ENCODE measurements at places on chromosomes 5 and 9. TPM values are rescaled to one million over a fixed set of nuclear protein-coding genes. Genes with fewer than 3 reads are reported as not detected.

- no peak for DNase-seq
- H3K27me3 ChIP-seq = no peaks in the 10 kb centered on the region
- no peaks in the 10 kb centered on the region for H3K4me1 ChIP-seq
- H3K27ac ChIP-seq = no peak overlapping the region
- H3K36me3 ChIP-seq = no peaks in the 10 kb centered on the region
- no peak overlapping the region for H3K4me3 ChIP-seq
Measured at GRCh38 chr9:108273988-108274387, 581.8 kb downstream of the ACTL7B start.

GRCh38 chr9:136249877-136250559 is 4.4 kb upstream of the QSOX2 start:
- H3K27me3 ChIP-seq = no peaks in the 10 kb centered on the region
- no peak overlapping the region for H3K4me3 ChIP-seq
- H3K27ac ChIP-seq = no peak overlapping the region
- H3K4me1 ChIP-seq = peaks cover 20% of the 10 kb centered on the region

GRCh38 chr9:69243116-69243515 is 69.0 kb downstream of the TJP2 start:
- no peak overlapping the region for H3K27ac ChIP-seq
- H3K4me3 ChIP-seq = no peak overlapping the region
- H3K36me3 ChIP-seq = peaks cover 30% of the 10 kb centered on the region
- H3K4me1 ChIP-seq = no peaks in the 10 kb centered on the region
- DNase-seq = no peak

DNA sequence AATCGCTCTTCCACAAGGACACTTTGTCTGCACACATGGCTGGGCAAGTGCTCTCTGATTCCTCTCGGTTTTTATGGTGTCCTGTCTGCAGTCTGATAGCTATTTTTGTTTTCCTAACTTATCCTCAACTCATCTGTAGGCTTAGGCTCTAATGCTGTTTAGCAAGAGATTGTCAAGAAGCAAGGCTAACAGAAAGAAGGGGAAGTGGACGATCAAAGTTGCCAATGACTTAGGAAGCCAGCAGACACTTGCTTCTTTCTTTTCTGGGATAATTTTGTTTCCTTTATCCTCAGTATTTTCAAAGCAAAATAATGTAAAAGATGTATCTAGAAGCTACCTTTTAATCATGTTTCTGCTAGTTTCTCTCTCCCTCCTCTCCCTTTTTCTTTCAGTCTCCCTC is 130.7 kb downstream of the PRKACG start:
- no peak overlapping the region for H3K4me3 ChIP-seq
- H3K27ac ChIP-seq = no peak overlapping the region

DNA sequence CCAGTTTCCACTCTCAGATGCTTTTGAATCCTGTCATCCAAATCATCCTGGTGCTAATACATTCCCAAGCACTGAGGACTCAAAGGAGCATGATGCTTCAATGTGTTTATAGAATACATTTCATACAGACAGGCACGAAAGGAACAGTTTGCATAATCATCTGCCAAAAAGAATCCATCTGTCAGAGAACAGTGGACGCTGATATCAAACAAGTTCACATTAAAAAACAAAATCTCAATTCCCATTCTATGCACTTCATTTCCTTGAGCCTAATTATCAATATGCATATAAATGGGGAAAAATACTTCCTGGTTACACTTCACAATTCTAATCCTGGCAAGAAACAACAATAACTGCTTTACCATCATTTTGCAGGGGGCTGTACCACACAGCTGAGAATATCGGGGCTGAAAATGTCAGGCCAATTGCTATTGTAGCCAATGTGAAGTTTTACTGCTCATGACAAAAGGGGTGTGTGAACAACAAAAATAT is 125.5 kb upstream of the FAM174A start:
- H3K36me3 ChIP-seq = no peaks in the 10 kb centered on the region
- H3K27ac ChIP-seq = no peak overlapping the region
- DNase-seq = no peak

DNA sequence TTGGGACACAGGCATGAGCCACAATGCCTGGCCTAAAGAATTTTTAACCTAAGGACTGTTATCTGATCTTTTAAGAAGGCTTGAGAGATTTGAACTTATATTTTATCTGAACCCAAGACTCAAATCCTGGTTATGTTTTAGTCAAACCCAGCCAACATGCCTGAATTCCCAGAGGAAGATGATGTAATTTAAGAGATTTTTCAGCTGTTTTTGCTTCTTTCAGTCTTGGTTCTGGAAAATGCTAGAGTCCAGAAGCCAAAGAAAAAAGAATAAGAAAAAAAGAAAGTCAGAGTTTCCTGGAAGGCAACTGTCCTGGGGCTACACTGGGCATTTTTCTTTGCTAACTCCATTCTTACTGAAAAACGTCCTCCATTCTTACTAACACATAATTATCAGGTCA is 85.8 kb downstream of the SNX18 start:
- H3K27ac ChIP-seq = no peak overlapping the region
- no peak overlapping the region for H3K4me3 ChIP-seq
- no peaks in the 10 kb centered on the region for H3K4me1 ChIP-seq
- DNase-seq = no peak
- no peaks in the 10 kb centered on the region for H3K27me3 ChIP-seq
- H3K36me3 ChIP-seq = no peaks in the 10 kb centered on the region

GRCh38 chr9:73597771-73598170 is 446.1 kb downstream of the ANXA1 start:
- no peaks in the 10 kb centered on the region for H3K27me3 ChIP-seq
- no peaks in the 10 kb centered on the region for H3K4me1 ChIP-seq
- H3K4me3 ChIP-seq = no peak overlapping the region

DNA sequence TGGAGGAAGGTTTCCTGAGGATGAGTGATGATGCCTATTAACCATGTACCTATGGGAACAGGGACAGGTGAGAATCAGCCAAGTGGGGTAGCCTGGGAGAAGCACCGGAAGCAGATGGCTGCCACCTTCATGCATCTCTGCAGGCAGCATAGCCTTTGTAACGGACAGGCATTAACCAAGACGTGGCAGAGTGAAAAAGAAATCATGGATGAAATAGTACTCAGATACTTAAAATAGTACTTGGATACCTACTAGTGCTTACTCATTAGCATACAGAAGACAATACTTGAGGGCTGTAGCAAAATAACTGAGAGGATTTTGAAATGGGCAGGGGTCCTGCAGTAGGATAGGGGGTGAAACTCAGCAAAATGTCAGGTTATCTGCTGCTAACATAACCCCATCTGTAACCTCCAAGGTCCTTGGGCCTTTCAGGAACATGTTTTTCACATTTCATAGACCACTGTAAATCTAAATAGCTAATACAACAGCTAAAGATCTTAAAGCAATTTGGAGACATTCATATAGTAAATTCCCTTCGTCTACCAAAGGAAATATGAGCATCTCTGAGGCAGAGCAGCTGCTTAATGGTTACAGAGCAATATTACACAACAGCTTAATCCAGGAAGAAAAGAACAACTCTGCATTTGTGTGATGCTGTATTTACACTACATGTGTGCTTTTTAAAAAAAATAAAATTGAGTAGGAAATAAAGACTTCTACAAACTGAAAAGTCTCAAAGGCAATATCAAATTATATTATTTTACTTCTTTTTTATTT is 154.3 kb downstream of the NFIB start:
- DNase-seq = no peak
- peaks cover 13% of the 10 kb centered on the region for H3K36me3 ChIP-seq
- H3K4me1 ChIP-seq = no peaks in the 10 kb centered on the region
- no peaks in the 10 kb centered on the region for H3K27me3 ChIP-seq

- peak; percentile 67 for DNase-seq
- H3K27ac ChIP-seq = peak overlapping the region; percentile 92
- peaks cover 4% of the 10 kb centered on the region for H3K4me1 ChIP-seq
- H3K27me3 ChIP-seq = no peaks in the 10 kb centered on the region
Measured at GRCh38 chr5:119070578-119070827, 384 bp upstream of the DMXL1 start.

- H3K27ac ChIP-seq = no peak overlapping the region
- no peaks in the 10 kb centered on the region for H3K4me1 ChIP-seq
- peaks cover 6% of the 10 kb centered on the region for H3K27me3 ChIP-seq
- DNase-seq = no peak
- H3K4me3 ChIP-seq = no peak overlapping the region
Measured at GRCh38 chr9:108759399-108759798, 96.4 kb downstream of the ACTL7B start.

GRCh38 chr9:83981126-83981871 is 694 bp downstream of the RMI1 start:
- peak; percentile 48 for DNase-seq
- peaks cover 5% of the 10 kb centered on the region for H3K4me1 ChIP-seq
- H3K36me3 ChIP-seq = peaks cover 27% of the 10 kb centered on the region
- H3K27ac ChIP-seq = peak overlapping the region; percentile 99

DNA sequence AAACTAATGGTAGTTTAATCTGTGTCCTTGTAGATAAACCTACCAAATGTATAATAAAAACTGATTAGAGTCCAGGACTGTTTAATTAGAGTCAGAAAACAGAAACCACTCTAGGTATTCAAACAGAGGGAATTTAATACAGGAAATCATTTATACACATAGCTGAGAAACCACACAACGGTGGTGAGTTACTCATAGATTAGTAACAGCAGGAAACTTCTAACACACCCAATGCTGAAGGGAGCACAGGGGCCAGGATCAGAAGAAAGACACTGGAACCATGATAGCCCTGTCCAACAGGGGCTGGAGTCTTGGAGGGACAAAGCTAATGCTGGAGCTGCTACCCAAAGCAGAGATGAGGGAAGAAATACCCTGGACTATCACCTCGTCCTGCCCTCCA is 321.0 kb downstream of the ACTL7B start:
- no peaks in the 10 kb centered on the region for H3K27me3 ChIP-seq
- DNase-seq = no peak
- no peak overlapping the region for H3K4me3 ChIP-seq
- H3K36me3 ChIP-seq = no peaks in the 10 kb centered on the region

DNA sequence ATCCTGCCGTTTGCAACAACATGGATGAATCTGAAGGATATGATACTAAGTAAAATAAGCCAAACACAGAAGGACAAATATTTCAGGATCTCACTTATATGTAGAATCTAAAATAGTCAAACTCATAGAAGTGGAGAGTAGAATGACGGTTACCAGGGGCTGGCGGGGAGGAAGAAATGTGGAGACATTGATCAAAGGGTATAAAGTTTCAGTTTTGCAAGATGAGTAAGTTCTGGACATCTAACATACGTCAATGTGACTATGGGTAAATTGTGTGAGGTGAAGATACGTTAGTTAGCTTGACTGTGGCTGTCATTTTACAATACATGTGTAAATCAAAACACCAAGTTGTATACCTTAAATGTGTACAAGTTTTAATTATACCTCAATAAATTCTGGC is 200.3 kb downstream of the SNX18 start:
- no peak overlapping the region for H3K4me3 ChIP-seq
- H3K4me1 ChIP-seq = peaks cover 5% of the 10 kb centered on the region
- no peak for DNase-seq
- no peaks in the 10 kb centered on the region for H3K27me3 ChIP-seq
- no peak overlapping the region for H3K27ac ChIP-seq
- H3K36me3 ChIP-seq = no peaks in the 10 kb centered on the region

GRCh38 chr5:111927191-111927590 is 170.2 kb upstream of the NREP start:
- H3K4me3 ChIP-seq = no peak overlapping the region
- no peaks in the 10 kb centered on the region for H3K36me3 ChIP-seq
- DNase-seq = no peak
- no peaks in the 10 kb centered on the region for H3K4me1 ChIP-seq

- H3K4me1 ChIP-seq = no peaks in the 10 kb centered on the region
- H3K27ac ChIP-seq = peak overlapping the region; percentile 28
- no peaks in the 10 kb centered on the region for H3K36me3 ChIP-seq
- DNase-seq = no peak
Measured at GRCh38 chr5:96893342-96893741, 17.0 kb downstream of the ERAP2 start.

GRCh38 chr9:134709512-134710270 is 68.1 kb downstream of the COL5A1 start:
- H3K4me1 ChIP-seq = peaks cover 27% of the 10 kb centered on the region
- peak overlapping the region; percentile 91 for H3K27ac ChIP-seq

- H3K27ac ChIP-seq = peak overlapping the region; percentile 91
- no peak overlapping the region for H3K4me3 ChIP-seq
- peaks cover 6% of the 10 kb centered on the region for H3K4me1 ChIP-seq
- no peaks in the 10 kb centered on the region for H3K27me3 ChIP-seq
- no peak for DNase-seq
- no peaks in the 10 kb centered on the region for H3K36me3 ChIP-seq
Measured at GRCh38 chr9:81395676-81396054, 293.7 kb downstream of the TLE1 start.

DNA sequence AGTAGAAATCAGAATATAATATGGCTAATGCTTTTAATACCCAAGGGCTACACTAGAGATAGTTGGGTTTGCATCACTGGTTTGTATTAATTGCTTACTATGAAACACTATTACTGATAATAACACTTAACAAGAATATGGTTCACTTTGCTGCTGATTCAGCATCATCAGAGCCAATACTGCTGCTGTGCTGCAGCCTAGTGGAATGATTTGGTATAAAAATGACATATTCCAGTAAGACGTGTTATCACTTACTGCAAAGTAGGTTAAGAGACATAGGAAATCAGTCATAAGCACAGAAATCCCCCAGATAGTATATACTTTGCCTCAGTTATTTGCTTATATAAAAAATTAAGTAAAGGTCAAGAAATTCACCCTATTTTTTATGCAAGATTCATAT is 2.8 kb downstream of the CDH10 start:
- no peaks in the 10 kb centered on the region for H3K4me1 ChIP-seq
- H3K27ac ChIP-seq = no peak overlapping the region
- no peak overlapping the region for H3K4me3 ChIP-seq
- no peaks in the 10 kb centered on the region for H3K36me3 ChIP-seq
- H3K27me3 ChIP-seq = peaks cover 9% of the 10 kb centered on the region

DNA sequence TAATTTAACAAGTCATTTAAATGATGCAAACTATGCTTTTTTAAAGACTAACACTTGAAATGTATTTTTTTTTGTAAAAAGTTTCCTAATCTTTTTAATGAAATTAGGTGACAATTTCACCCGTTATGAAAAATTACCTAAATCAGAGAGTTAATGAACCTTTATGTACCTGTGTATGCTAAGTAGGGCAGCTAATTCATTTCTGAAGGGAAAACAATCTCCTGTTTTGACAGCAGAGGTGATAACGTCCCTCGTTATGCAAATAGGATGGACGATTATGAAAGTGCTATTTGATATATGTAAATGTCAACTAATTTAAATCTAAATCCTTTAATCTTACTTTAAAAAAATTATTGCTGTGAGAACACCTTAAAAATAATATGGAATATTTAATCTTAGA is 58.8 kb downstream of the MEF2C start:
- DNase-seq = no peak
- H3K4me1 ChIP-seq = peaks cover 17% of the 10 kb centered on the region

GRCh38 chr9:86946201-86947145 is 833 bp downstream of the GAS1 start:
- peak overlapping the region; percentile 93 for H3K27ac ChIP-seq
- DNase-seq = peak; percentile 82
- peaks cover 6% of the 10 kb centered on the region for H3K36me3 ChIP-seq
- no peaks in the 10 kb centered on the region for H3K27me3 ChIP-seq

The ZNG1C gene
- polyA plus RNA-seq = 29.4 TPM

The SMIM33 gene
- polyA plus RNA-seq = not detected

The TXN gene
- 281 TPM for polyA plus RNA-seq

The TRIM41 gene
- 35.9 TPM for polyA plus RNA-seq

The CENPK gene
- polyA plus RNA-seq = 5.4 TPM

The PSAT1 gene
- 37.0 TPM for polyA plus RNA-seq

The ZNF367 gene
- 1.5 TPM for polyA plus RNA-seq

The MTX3 gene
- 9.8 TPM for polyA plus RNA-seq

The CDC25C gene
- polyA plus RNA-seq = 5.2 TPM

Measured in SK-N-SH (cell line).